COLO829 (cell line): ENCODE measurements at places on chromosomes 16 and 17.

- DNase-seq = no peak
Observed at GRCh38 chr17:75555679-75556153, 30.2 kb downstream of the LLGL2 start.

GRCh38 chr17:8797621-8798175, 1.5 kb downstream of the MFSD6L start:
- no peak for DNase-seq

DNA sequence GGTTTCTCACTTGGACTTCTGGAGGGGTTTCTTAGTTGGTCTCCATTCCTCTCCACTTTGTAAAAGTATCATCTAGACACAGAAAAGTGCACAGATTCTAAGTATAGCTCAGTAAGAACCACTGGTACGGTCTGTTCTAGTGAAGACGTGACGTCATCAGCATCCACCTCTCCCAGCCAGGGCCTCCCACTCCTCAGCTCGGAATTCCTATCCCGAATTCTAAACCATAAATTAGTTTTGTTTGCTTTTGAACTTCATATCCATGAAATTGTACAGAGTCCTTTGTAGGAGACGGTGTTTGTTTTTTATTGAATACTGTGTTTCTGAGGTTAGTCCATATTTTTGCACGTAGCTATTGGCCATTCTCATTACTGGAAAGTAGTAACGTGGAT, 25.5 kb downstream of the FOXK2 start:
- DNase-seq = no peak

GRCh38 chr16:50265260-50265659, 1.1 kb upstream of the ADCY7 start:
- DNase-seq = no peak

DNA sequence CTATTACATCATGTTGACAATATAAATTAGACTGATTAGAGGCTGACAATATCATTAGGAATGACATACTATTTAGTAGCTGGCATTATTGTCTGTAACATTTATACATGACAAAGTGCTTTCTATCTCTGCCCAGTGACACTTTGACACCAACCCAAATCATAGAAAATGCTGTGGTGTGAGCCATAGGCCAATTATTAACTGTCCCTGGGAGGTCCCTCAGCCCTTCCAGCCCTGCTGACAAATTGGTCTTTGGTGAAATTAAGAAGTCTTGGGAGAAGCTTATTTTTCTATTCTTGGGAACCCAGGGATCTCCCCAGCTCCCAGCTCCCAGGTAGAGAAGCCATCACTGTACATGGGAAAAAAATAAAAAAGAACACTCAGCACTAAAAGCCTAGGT, 179.6 kb downstream of the AIPL1 start:
- DNase-seq = no peak

GRCh38 chr16:2425008-2425518, 4.2 kb upstream of the CCNF start:
- DNase-seq = no peak

DNA sequence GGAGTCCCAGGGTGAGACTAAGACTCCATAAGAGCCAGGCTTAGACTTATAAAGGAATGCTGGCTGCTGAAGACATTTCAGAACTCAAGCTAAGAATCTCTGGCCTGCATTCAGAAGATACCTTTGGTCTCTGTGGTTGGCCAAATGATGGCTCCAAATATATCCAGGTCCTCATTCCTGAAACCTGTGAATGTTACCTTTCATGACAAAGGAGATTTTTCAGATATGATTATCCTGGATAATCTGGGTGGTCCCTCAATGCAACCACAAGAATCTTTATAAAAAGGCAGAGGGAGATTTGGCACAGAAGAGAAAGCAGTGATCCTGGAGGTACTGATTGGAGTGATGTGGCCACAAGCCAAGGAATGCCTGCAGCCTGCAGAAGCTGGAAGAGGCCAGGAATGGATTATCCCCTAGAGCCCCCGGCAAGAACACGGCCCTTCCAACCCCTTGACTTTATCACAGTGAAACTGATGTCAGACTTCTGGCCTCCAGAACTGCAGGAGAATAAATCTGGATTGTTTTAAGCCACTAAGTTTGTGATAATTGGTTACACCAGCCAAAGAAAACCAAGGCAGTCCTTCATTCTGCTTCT, 253.3 kb downstream of the SLC39A11 start:
- DNase-seq = no peak

DNA sequence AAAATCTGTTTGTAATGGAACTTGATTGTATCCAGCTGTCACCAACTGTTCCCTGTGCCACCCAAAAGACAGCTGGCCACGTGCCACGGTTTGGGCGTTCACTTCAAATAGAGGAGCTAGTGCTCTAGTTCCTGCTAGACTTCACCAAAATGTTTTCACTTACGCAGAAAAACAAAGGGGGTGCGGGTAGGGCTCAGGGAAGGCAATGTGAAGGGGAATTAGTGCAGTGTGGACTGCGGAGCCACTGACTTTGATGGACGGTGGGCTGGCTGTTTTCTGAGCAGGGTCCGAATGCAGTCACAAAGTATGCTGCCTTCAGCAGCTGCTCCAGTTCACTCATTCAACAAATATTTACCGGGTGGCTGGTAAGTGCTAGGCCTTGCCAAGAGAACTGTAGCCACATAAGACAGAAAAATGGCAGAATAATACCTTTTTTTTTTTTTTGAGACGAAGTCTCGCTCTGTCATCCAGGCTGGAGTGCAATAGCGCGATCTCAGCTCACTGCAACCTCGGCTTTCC, 7.6 kb upstream of the CYTH1 start:
- DNase-seq = no peak

GRCh38 chr16:7290682-7291081, 42.0 kb upstream of the RBFOX1 start:
- DNase-seq = no peak

GRCh38 chr16:87551487-87551886, 50.8 kb upstream of the JPH3 start:
- DNase-seq = no peak

DNA sequence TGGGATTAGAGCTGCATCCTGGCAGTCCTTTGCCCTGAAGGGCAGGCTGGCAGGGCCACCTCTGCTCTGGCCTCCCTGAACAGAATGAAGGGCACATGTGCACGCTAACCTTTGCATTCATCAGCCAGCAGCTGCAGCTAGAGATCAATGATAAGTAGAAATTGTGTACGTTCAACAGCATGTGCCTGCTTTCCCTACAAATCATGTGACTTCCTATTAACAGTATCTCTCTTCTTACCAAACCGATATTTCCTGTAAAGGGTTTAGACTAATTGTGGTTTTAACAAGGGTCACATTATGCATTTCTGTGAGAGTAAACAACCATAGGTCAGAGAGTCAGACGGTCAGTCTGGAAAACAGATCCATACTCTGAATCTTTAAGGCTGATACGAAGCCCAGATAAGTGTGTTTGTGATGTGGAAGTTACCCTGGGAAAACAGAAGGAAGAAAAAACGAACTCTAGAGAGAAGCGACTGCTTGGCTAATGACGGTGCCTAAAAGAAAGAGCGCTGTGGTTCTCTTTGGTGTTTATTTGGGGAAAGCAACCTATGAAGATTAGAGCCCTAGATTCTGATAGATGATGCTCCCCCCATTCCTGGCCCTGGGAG, 219.4 kb downstream of the MAF start:
- DNase-seq = peak; percentile 14

- no peak for DNase-seq
Observed at GRCh38 chr17:47869114-47869513, 18.2 kb upstream of the SP6 start.

DNA sequence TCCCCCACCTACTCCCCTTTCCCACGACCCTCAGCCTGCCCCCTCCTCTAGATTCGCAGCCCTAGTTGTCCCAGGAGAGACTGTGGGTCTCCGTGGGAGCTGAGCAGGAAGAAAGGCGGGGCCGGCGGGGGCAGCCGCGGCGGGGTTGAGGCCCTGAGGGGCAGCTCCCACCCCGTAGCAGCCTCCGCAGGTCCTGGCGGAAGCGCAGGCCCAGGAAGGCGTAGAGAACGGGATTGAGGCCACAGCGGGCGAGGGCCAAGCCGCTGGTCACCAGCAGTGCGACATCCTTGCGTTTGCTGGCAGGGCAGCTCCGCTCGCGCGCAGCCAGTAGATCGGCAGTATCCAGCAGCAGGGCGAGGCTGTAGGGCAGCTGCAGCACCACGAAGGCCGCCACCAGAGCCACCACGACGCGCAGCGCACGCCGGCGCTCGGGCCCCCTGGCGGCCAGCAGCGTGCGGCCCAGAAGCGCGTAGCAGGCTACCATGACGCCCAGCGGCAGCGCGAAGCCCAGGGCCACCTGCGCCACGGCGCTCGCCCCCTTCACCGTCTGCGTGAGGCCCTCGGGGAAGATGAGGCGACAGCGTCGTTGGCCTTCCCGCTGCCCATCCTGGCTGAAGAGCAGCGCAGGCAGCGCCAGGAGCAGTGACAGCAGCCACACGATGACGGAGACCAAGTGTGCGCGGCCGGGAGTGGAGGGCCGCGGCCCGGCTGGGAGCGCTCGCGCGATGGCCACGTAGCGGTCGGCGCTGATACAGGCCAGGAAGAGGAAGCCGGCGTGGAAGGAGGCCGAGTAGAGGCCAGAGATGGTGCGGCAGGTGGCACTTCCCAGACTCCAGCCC, 1.9 kb downstream of the CCR10 start:
- peak; percentile 75 for DNase-seq

- no peak for DNase-seq
Observed at GRCh38 chr17:80636361-80637018, 91.9 kb downstream of the RPTOR start.

- DNase-seq = no peak
Observed at GRCh38 chr17:83200231-83200699, 120.9 kb downstream of the METRNL start.

DNA sequence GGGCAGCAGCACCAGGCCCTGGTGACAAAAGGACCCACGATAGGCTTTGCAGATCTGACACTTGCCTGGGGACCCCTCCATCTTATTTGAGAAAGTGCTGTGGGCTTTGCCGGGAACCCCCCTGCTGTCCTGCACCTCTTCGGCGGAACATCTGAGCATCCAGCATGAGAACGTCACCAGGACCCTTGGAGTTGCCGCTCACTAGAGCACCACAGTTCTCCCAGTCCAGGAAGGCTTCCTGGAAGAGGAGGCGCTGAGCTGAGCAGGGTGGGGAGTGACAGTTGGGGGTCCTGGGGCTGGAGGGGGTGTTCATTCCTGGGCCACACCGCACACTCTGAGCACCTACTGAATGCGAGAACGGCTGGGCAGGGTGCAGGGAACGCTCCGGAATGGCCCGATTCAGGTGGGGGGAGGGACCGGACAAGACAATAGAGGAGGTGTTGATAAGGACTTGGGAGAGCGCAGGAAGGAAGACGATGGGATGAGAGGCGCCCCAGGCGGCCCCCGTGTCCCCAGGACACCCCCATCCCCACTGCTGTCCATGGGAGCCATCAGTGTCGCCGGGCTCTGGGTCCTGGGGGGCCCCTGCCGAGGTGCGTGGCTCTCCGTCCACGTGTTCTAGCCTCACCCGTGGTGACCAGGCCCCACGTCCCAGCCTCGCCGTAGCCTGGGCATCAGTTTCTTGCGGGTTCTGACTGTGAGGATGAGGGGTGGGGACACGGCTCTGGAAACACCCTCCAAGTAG, 24.8 kb upstream of the CACNA1H start:
- DNase-seq = no peak

DNA sequence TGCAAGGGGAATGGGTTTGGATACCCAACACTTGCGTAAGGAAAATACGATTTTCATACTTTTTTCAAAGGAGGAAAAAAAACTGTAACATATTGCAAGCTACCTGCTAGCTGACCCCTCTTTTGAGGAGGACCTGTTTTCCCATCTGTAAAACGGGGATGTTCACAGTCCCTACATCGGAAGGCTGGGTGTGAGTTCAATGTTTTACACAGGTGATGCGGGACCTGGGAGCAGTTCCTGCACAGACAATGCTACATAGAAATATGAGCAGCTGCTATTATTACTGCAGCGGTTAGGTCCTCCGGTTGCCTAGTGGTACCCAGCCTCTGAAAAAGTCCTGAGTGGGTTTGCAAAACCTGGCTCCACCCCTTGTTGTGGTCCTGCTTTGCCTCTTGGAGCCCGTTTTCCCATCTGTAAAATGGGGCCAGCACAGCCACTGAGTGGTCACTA, 3.5 kb downstream of the SOCS1 start:
- no peak for DNase-seq

DNA sequence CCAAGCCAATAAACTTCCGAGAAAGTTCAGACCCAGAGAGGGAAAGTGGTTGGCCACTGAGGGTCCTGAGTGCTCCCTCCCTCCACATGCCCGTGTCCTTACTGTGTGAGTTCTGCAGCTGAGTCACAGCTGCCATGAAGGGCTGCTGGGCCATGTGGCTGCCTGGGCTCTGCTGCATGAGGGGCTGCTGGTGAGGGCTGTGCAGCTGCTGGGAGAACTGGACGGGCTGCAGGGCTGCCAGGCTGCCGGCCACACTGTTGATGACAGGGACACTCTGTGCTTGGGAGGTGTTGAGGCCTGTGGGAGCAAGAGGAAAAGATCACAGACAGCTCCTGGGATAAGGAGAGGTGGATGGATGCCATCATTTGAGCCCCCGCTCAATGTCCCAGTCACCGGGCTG, 44.0 kb downstream of the HNF1B start:
- DNase-seq = no peak

GRCh38 chr16:82384949-82385348, 214.9 kb upstream of the MPHOSPH6 start:
- no peak for DNase-seq

DNA sequence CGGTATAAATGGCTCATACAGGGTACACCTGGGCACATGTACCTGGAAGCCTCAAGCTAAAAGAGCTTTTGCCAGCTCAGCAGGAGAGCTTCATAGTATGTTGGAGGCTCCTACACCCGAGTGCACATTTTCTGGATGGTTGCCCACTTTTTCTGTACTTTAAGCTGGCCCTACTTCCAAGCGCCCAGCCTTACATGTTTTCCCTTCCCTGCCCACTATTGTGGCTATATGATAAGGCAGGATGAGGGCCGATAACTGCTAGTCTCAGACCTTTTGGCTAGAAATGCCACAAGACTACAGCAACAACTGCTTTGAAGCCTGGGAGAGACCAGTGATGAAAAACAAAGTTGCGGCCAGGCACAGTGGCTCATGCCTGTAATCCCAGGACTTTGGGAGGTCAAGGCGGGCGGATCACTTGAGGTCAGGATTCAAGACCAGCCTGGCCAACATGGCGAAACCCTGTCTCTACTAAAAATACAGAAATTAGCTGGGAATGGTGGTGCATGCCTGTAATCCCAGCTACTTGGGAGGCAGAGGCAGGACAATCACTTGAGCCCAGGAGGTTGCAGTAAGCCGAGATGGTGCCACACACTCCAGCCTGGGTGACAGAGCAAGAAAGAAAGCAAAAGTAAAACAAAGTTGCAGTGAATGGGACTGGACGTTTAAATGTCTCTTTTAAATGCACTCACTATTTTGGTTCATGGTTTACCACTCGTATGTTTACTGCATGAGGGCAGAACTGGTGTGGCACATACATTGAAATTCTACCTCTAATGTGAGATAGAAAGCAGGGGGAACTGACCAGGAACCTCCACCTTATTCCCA, 14.2 kb upstream of the MARCHF10 start:
- DNase-seq = no peak
